Activated CD8-positive, alpha-beta memory T cell treated with anti-CD3 and anti-CD28 coated beads for 1 hour (primary cell): ENCODE measurements at places on chromosomes 11 and 22.

DNA sequence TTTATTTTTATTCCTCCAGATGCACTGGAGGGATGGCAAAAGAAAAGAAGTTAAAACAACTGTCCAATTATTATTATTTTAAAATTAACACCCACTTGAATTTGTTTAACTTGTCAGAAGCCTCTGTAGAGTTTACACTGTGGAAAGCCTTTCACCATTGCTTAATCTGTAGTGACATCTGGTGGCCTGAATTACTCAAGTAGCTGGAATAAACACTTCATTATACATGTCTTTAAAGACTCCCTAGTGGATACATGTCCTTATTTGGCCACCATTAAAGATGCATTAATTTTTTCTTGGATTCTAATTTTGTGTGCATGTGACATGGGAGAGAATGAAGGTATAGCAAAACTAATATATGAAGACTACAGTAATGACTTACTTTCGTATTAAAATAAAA lies 1496.5 kb downstream of the FAM181B start:
- no peak for DNase-seq

- no peak for DNase-seq
Measured at GRCh38 chr11:1473786-1474185, 12.8 kb downstream of the MOB2 start.

DNA sequence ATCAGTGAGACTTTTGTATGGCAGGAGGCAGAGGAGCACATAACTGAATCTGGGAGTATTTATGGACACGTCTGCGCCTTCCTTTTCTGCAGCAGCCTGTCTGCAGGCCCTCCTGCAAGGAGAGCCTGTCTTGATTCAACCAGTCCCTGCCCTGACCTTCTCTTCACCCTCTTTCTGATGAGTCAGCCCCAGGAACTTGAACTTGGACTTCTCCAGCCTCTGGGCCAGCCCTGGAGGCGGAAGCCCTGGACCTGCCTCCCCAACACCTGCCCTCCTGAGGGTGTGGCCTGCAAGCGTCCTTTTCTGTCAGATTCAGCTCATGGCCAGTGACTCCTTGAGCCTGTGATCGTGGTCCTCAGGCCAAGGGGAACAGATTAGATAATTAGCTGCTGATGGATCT lies 20.0 kb downstream of the DAGLA start:
- DNase-seq: no peak

- no peak for DNase-seq
Measured at GRCh38 chr11:35359321-35360054, 59.9 kb downstream of the SLC1A2 start.

- no peak for DNase-seq
Measured at GRCh38 chr11:78504708-78505107, 70.0 kb downstream of the NARS2 start.

DNA sequence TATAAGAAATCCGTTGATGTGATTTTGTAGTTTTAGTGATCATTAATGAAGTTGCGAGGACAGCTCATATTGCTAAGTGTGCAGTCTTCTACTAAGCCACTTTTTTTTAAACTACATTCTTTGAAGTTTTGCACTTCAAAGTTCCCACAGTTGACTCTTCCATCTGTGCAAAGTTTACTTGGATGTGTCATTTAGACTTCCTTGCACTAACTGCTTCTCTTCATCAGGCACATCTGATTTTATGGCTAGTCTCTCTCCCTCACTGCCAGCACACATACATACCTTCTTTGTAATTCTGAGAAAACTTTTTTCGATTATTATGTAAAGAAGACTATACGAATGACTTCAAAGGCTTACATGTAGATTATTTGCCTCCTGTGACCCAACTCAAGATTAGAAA lies 250.0 kb downstream of the DYNC2H1 start:
- no peak for DNase-seq

DNA sequence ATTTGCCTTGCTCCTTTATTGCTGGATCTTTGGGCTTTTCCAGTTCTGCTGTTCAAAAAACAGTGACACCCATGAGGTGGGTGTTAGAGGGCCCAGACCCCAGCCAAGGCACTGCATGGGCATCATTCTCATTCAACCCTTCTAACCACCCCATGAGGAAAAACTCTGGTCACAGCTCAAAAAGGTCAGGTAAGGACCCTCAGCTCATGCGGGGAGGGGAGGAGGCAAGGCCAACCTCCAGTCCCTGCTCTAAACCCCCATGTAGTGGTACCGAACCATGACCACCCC lies 7.4 kb downstream of the GNB1L start:
- no peak for DNase-seq

DNA sequence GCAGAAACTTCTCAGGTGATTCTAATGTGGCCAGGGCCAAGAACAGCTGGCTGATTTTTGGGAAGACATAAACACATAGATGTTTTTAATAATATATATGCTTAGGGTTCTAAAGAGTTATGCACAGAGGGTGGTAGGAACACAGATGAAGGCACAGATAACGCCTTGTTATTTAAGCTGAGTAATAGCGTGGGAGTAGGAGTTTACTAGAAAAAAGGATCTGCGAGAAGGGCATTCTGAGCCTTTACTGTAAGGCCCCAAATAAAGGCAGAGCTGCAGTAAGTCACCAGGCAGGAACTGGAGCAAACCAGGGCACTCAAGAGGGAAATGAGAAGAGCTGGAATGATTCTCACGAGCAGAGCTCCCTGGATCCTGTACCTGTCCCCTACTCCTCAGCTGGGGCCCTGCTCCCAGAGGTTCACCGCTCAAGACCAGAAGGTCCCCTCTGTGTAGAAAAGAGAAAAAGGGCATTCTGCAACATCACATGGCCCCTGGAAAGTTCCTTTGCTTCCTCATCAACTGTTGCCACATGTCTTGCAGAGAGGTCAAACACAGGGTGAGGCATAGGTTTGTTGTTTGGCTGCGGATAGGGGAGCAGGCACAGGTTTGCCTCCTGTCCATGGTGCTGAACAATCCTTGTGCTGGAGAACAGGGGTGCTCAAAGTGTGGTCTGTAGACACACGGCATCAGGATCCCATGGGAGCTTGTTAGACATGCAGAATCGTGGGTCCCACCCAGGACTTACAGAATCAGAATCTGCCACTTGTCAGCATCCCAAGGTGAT lies 125.7 kb downstream of the TENM4 start:
- no peak for DNase-seq

GRCh38 chr11:123681030-123681429 lies 26.6 kb upstream of the SCN3B start:
- no peak for DNase-seq

GRCh38 chr11:9639099-9639498 lies 24.8 kb upstream of the SWAP70 start:
- no peak for DNase-seq

GRCh38 chr11:72561856-72562255 lies 112.4 kb downstream of the PDE2A start:
- no peak for DNase-seq
